SK-N-SH (cell line): ENCODE measurements at places on chromosomes 2 and 18. TPM values are rescaled to one million over a fixed set of nuclear protein-coding genes. Genes with fewer than 3 reads are reported as not detected.
A peak's percentile ranks its signal among the peaks of the same experiment; 100 is the strongest.

GRCh38 chr2:226835796-226836547 lies at the start of gene RHBDD1:
Gene RHBDD1, plus strand, starts transcription at chr2:226836054. Its CDS starts 28,640 bp downstream, at chr2:226864694.
- DNase-seq = peak; percentile 98

DNA sequence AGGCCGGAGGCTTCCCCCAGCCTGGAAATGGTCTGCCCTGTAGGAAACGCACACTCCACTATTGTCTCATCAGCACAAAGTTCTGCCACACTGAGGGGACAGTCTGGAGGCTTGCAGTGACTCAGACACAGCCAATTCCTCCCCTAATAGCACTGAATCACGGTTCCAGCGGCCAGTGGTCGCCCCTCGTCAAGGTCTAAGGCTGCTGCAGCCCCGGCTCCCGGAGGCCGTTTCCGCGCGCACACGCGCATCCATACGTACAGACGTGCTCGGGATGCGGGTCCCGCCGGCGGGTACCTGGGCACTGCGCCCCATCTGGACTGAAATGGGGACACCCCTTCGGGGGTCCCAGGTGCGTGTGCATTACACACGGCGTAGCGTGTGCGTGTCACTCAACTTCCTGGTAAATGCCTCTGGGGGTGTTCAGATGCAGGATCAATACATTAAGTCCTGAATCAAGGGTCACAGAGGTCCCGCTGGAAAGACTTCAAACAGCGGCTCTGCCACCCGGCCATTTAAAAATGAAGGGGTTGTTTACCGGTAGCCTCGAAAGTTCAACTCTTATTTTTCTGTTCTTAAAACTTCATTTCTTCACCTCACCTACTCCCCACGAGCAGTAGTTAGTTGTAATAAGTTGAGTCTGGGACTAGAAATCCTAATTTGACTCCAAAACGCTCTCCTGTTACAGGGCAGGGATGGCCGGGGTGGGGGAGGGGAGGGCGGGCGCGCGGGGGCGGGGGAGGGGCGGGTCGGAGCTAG lies 572 bp upstream of the ZNF516 start:
- peak; percentile 59 for DNase-seq

DNA sequence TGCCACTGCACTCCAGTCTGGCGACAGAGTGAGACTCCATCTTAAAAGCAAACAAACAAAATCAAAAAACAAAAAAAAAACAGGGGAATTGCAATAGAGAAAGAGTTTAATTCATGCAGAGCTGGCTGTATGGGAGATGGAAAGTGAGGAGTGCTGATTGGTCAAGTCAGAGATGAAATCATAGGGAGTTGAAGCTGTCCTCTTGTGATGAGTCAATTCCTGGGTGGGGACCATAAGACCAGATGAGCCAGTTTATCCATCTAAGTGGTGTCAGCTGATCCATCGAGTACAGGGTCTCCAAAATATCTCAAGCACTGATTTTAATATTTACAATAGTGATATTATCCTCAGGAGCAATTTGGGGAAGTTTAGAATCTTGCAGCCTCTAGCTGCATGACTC lies 45.3 kb downstream of the FRZB start:
- no peak for DNase-seq

SIX3 gene
- polyA plus RNA-seq = 0.58 and 0.67 TPM in 2 replicates

DNER gene
- 1.4 and 1.9 TPM in 2 replicates for polyA plus RNA-seq
